ENCODE measurements at places on chromosomes 4 and X.
A peak's percentile ranks its signal among the peaks of the same experiment; 100 is the strongest.

DNA sequence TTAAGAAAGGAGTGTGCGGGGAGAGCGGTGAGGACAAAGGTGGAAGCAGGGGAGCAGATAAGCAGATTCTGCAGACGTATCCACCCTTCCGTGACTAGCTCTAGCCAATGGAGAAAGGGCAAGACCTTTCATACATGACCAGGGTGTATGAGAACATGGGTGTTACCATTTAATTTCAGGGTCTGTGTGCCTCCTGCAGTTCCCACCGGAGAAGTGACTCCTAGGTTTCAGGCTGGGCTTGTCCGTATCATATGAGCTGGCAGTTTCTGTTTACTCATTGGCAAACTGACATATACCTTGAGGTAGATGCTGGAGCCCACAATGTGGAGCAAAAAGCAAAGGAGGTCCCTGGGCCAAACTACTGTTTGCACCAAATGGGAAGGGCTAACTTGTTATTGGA is 6.8 kb downstream of the RBM47 start:
- DNase-seq, result no peak

- DNase-seq, result no peak
Measured at GRCh38 chrX:56385336-56385735, 153.2 kb downstream of the KLF8 start.

GRCh38 chrX:134658002-134658759 is at the start of gene PLAC1:
Gene PLAC1, minus strand, starts transcription at chrX:134658471. Its CDS starts 91,789 bp downstream, at chrX:134566682.
- DNase-seq, result no peak

DNA sequence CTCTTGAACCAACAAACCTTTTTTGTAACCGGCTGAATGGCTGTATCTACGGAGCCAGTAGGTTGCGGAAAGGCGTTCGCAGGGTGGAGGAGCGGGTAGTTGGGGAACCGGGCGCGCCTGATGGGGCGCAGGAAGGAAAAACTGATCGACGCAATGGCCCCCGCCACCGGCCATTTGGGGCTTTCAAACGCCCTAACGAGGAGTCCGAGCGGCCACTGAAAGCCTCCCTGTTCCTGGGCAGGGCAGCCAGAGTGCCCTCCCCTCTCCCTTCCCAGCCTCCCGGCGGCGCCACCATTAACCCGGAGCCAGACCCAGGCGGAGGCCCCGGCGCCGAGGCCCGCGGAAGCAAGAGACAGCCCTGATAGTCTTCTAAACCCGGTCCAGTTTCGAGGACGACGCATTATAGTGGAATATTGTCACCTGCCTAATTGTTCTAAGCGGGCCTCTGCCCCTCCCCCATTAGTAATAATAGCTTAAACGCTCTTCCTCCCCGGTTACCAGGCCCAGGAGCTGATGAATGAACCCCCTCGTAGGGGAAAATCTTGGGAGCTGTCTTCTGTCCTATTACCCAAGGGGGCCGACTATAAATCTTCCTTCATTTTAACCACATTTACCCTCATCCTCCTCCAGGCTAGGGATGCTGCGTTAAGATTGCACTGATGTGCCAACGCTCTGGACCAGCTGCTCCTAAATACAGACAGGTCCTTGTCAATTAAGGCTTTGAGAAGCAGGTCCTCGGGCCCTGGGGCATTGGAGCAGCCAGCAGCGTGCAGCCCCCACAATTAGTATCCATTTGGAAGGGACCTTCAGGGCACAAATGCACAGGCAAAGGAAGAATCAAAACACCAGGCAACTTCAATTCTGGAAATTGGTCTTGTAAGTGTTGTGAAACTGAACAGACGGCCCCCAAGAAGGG is 61.6 kb upstream of the TMEM33 start:
- peak; percentile 70 for DNase-seq

DNA sequence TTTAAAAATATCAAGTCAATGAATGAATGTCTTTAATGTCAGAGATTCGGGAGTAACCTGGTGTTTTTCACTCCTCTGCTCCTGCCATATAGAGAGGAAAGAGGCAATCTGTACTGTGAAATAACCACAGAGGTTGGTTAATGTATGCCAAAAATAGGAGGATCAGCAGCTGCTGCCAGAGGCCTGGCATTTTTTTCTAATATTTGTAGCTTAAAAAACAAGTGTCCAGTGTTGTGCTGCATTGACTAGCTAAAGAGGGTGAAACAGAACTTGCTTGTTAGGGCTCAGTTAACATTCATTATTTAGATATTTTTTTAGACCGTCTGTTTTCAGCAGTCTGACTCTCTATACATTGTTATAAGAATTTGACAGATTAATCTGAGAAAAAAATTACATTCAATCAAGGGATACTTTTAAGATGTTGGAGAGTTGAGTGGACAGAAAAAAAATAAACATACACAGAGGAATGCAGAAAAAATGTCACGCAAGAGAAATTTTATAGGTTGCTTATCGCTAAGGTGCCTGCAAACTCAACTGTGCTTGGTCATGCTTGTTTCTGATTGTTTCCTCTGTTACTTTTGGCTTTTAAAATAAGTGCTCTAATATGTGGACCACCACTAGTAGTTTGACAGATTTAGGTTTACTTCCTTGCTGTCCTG is 392.3 kb upstream of the GALNT7 start:
- no peak for DNase-seq

GRCh38 chr4:72631296-72631695 is 62.3 kb upstream of the ADAMTS3 start:
- DNase-seq, result no peak

DNA sequence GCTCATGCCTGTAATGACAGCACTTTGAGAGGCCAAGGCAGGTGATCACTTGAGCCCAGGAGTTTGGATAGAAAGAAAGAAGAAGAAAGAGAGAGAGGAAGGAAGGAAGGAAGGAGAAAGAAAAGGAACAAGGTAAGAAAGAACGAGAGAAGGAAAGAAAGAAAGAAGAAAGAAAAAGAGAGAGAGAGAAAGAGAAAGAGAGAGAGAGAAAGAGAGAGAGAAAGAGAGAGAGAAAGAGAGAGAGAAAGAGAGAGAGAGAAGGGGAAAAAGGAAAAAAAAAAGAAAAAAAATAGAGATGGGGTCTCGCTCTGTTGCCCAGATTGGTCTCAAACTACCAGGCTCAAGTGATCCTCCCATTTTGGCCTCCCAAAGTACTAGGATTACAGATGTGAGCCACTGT is 22.5 kb downstream of the ING2 start:
- DNase-seq, result no peak

GRCh38 chrX:140608111-140608510 is 101.4 kb upstream of the LINC00632 start:
- no peak for DNase-seq

- no peak for DNase-seq
Measured at GRCh38 chrX:132425744-132426318, 63.0 kb downstream of the MBNL3 start.

- no peak for DNase-seq
Measured at GRCh38 chrX:70201732-70202131, 24.4 kb downstream of the DGAT2L6 start.

- no peak for DNase-seq
Measured at GRCh38 chr4:53543561-53543960, 47.7 kb downstream of the LNX1 start.

DNA sequence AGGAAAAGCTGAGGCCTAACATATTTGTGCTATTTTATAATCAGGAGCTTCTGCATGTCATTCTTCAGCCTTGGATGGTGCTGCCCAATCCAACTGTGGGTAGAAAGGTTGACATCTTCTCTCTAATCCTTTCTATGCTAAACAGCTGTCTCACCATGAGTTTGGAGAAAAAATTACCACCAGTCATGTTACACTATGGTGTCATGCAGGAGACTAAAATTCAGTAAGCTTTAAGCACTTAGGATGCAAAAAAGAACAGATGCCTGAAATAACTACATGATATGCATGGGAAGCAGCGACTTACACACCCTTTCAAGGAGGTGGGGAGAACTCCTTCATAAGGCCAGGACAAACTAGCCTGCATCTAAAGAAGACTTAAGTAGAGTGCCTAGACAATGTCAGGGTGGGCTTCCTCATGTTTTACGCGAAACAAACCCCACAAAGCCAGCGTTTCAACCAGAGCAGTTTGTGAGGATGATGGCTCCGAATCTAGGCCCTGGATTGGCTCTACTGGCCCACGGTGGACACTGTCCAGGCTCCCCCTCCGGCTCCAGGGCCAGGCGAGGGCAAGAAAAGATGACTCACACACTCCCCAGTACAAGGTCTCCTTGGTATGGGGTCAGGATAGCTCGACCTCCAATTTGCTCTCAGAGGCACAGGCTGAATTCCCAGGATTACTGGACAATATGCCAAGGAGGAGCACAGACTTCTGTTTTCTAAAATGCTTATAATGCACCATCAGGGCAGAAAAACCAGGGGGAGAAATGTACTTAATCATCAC is 45.1 kb downstream of the STX18 start:
- no peak for DNase-seq

- DNase-seq, result no peak
Measured at GRCh38 chr4:14857981-14858380, 144.3 kb upstream of the CPEB2 start.

GRCh38 chr4:53705972-53706371 is 114.7 kb upstream of the LNX1 start:
- DNase-seq, result no peak

GRCh38 chr4:107825072-107825824 is 516 bp downstream of the SGMS2 start:
- peak; percentile 83 for DNase-seq

- DNase-seq, result no peak
Measured at GRCh38 chr4:57499786-57500185, 389.6 kb upstream of the IGFBP7 start.

DNA sequence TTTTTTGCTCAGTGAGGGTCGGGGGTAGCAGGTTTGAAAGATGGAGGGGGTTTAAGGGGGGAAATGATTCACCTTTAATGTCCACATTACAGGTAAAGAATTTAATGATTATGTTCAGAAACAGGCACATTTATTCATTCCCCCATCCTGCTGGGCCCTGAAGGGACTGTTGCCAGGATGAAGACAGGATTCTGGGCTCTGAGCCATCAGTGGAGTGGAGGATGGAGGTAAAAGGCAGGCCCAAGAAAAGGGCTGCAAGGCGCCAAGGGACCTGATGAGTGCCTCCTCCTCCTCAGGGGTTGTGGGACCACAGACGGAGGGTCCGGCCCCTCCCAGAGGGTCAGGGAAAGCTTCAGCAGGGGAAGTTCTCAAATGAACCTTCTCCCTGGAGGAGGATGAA is 40.4 kb upstream of the PROM1 start:
- no peak for DNase-seq

DNA sequence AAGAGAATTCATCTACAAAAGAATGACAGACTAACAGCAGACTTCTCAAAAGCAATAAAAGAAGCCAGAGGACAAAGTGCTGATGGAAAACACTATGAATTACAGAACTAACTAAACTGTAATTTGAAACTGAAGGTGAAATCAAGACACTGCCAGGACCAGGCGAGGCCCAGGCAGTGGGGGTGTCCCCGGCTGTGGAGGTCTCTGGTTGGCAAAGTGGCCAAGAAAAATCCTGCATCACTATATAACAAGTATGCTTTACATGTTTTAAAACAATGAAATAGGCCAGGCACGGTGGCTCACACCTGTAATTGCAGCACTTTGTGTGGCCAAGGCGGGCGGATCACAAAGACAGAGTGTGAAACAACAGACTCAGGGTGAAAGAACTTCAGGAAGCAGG is 32.9 kb downstream of the CHM start:
- no peak for DNase-seq

- peak; percentile 75 for DNase-seq
Measured at GRCh38 chrX:102154900-102155805, 624 bp downstream of the BEX5 start.

- DNase-seq, result no peak
Measured at GRCh38 chrX:24090300-24091200, 35.8 kb downstream of the EIF2S3 start.

- DNase-seq, result no peak
Measured at GRCh38 chr4:161841759-161842158, 322.0 kb downstream of the FSTL5 start.

GRCh38 chr4:107196312-107196711 is 160.2 kb upstream of the DKK2 start:
- no peak for DNase-seq

DNA sequence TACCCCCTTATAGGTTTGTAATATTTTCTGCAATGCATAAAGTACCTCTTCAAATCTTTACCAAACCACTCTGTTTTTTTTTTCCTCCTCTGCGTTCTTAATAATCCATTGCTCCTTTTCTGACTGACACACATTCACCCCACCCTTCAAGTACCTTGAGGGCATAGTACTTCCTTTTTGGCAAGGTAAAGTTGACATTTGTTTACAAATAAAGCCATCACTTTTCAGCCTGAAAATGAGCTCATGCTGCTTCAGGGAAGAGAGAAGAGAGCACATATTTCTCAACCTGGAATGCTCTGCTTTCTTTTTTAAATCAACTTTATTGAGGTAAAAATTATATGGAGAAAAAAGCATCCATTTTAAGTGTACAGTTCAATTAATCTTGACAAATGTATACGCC is 113.9 kb downstream of the AGTR2 start:
- DNase-seq, result no peak

DNA sequence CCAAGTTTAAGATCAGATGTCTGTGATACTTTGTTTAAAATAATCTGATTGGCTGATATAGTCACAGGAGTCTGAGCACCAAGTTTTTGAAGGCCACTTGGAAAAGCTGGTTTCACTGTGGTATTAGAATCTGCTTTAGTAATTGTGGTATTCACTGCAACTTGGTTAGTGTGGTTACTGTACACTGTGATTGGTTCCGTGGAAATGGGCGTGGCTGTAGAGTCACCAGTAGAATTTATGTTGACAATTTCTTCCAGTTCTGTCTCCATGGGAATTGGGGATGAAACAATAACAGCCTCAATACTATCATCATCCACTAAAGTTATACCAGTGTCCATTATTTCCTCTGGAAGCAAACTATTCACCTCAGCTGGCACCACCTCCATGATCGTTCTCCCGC is 26.2 kb downstream of the LIN54 start:
- DNase-seq, result no peak

DNA sequence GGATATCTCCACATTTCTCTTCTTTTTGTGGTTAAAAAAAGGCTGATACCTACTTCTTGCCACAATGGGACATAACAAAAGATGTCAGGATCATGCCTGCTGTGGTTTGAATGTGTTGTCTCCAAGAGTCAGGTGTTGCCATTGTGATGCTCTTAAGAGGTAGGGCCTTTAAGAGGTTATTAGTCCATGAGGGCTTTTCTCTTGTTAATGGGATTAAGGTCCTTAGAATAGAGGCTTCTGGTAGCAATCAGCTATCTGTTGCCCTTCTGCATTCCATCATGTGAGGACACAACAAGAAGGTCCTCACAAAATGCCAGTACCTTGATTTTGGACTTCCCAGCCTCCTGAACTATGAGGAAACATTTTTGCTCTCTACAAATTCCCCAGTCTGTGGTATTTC is 191.4 kb downstream of the GBA3 start:
- no peak for DNase-seq

DNA sequence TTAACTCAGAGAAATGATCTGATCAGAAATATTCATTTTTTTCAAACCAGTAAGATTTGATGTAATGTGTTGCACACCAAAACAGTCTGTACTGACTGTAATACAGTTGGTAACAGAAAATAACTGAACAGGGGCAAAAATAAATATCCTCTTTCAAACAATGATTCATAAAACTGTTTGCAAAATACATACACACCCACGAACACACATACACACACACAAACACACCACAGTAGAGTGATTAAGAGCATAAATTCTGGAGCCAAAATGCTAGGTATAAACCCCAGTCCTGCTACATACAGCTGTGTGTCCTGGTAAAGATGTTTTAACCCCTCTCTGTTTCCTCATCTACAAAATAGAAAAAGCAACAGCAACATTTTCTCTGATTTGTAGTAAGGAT is 376.6 kb downstream of the PDGFC start:
- no peak for DNase-seq

GRCh38 chrX:137428221-137428661 is 137.7 kb upstream of the ZIC3 start:
- DNase-seq, result no peak

Measured in retina (tissue), 1 donor.